ENCODE measurements at places on chromosomes 5 and 9.

DNA sequence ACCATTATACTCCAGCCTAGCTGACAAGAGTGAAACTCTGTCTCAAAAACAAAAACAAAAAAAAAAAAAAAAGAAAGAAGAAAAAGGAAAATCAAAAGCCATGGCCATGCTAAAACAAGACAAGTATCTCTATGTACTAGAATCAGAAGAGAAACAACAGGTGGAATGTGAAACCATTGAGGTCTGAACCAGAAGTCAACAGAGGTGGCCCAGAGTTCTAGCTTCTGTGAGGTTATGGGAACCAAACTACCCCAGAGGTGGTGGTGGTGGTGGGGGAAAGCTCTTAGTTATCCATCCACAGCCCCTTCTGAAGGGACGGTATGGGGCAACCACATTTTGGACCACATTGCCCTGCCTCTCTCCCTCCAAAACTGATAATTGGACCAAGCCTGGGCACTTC, 59.5 kb upstream of the ZNF366 start:
- H3K36me3 ChIP-seq: no peaks in the 10 kb centered on the region
- peaks cover 4% of the 10 kb centered on the region for H3K27me3 ChIP-seq
- DNase-seq: no peak
- no peak overlapping the region for H3K4me3 ChIP-seq
- no peak overlapping the region for H3K27ac ChIP-seq
- H3K4me1 ChIP-seq: no peaks in the 10 kb centered on the region

DNA sequence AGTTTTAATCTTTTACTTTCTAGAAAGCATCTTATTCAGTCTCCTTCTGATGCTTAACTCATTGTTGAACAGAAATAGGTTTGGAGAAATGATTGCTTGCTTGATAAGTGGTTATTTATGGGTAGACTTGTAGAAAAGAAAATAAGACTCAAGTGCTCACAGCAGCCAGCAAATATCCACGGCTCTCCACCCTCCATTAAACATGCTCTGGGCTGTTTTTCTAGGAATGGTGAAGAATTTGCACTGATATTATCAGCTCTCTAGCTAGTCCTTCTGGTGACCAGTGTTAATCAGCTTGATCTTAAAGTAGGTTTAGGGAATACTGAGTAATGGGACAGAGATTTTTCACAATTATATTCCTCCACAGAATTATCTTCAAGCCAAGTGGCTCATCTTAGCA, 60.6 kb downstream of the SLC1A3 start:
- no peak for DNase-seq
- no peaks in the 10 kb centered on the region for H3K4me1 ChIP-seq
- H3K27ac ChIP-seq: no peak overlapping the region

DNA sequence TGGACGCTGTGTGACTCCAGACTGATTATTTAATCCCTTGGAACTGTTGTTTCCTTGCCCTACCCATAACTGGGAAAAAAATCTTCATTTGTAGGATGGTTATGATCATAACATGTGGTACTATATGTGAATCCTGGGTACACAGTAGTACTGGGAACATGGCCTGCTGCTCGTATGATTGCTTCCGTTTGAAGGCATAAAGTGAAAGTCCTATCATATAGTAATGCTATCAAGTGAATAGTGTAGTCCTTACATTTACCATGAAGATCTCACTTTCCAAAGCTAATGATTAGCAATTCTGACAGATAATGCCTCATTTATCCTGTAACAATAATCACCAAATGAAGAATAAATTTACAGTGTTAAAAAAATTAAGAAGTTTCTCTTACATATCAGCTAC, 53.2 kb downstream of the MEF2C start:
- H3K4me1 ChIP-seq: peaks cover 10% of the 10 kb centered on the region
- no peak overlapping the region for H3K4me3 ChIP-seq
- no peaks in the 10 kb centered on the region for H3K36me3 ChIP-seq

DNA sequence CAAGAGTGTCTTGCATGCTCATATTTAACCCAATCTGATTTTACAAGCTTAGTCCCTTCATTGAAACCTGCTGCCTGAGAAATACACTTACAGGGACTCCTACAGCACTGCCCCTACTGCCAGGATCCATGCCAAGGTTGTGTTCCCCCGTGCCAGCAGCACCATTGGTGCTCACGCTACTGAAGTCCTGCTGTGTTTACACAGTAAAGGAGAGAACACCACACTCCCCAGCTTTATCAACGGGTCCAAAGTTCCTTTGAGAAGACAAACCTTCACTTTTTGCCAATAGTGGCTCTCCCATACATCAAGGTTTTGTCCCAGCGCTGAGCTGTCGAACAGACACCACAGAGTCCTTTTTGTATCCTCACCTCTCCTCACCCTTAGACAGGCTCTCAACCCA, 155.1 kb upstream of the WWC1 start:
- H3K27ac ChIP-seq: no peak overlapping the region
- H3K4me3 ChIP-seq: no peak overlapping the region
- H3K27me3 ChIP-seq: no peaks in the 10 kb centered on the region
- DNase-seq: no peak
- H3K36me3 ChIP-seq: no peaks in the 10 kb centered on the region

GRCh38 chr9:119003882-119004617, 365.2 kb downstream of the BRINP1 start:
- H3K27ac ChIP-seq: peak overlapping the region; percentile 62
- H3K36me3 ChIP-seq: no peaks in the 10 kb centered on the region
- peak; percentile 76 for DNase-seq
- peaks cover 13% of the 10 kb centered on the region for H3K4me1 ChIP-seq

GRCh38 chr5:128407944-128408343, 130.1 kb downstream of the FBN2 start:
- H3K4me3 ChIP-seq: no peak overlapping the region
- DNase-seq: no peak
- H3K27ac ChIP-seq: no peak overlapping the region
- peaks cover 2% of the 10 kb centered on the region for H3K4me1 ChIP-seq
